ENCODE measurements at places on chromosomes 7 and 10.
A peak's percentile ranks its signal among the peaks of the same experiment; 100 is the strongest.

DNA sequence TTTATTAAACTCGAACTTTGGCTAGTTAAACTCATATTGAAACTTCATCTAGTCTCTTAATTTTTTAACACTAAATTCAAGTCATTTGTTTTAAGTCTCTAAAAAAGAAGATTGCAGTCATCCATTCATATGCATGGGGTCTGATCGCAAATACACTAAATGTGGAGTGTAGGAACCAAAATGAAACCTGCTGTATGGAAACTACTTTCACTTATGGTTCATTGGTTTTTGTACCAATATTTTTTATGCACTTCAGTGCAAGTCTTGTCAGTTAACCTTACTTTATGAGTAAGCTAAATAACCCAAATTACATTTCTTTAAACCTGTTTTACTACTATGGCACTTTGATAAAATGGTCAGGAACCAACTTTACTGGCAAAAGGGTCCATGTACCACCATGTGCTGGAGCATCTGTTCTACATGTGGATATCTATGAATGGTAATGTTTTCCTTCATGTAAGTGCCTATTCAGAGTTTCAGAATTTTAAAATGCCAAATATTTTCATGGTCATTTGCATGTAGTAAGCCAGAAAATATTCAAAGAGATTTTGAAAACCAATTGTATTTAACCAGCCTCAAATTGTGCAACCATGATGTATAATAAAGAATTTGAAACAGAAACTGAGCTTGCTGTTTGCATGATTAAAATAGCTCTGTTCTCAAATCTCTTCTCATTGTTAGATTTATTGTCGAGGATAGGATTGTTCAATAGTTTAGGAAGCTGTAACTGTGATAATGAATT lies 7.6 kb upstream of the SUPV3L1 start:
- DNase-seq: peak; percentile 29

DNA sequence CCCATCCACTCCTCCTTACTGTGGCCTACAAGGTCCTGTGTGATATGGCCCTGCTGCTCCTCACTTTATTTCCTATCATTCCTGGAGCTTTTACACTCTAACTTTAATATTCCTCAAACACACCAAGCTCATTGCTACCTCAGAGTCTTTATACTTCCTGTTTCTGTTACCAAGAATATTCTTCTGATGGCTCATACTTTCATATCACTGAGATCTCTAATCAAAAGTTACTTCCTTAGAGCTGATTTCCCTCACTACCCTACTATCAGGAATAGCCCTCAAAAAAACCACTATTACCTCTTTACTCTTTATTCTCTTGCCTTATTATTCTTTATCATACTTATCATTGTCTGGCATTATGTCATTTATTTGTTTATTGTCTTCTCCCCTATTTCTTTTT lies 5.8 kb upstream of the PPP3CB start:
- DNase-seq: no peak

- no peak for DNase-seq
Observed at GRCh38 chr10:113340282-113340681, 212.6 kb upstream of the HABP2 start.

- no peak for DNase-seq
Observed at GRCh38 chr7:147079921-147080420, 963.4 kb downstream of the CNTNAP2 start.

GRCh38 chr7:147276106-147276505 lies 1159.5 kb downstream of the CNTNAP2 start:
- DNase-seq: no peak

DNA sequence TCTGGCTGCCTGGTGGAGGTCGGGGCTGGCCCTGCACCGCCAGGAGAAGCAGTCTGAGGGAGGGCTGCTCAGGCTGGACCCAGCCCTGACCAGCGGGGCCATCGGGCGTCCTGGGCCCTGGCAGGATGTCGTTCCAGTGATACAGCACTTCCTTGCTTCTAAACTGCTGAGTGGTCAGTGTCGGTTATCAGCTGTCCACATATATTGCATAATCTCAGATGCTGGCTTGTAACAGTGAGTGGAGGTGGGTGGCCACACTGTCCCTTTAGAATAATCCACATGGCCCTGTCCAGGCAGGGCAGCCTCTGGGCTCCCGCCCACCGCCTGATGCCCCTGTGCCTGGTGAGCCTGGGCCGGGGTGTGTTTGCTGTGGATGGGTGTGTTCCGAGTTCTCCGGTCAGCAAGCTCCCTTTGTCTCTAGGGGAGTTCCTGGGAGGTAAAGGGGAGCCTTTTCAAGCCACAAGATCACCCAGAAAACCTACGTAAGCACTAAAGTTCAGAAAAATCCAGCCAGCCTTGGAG lies 86.1 kb downstream of the LHPP start:
- DNase-seq: no peak

DNA sequence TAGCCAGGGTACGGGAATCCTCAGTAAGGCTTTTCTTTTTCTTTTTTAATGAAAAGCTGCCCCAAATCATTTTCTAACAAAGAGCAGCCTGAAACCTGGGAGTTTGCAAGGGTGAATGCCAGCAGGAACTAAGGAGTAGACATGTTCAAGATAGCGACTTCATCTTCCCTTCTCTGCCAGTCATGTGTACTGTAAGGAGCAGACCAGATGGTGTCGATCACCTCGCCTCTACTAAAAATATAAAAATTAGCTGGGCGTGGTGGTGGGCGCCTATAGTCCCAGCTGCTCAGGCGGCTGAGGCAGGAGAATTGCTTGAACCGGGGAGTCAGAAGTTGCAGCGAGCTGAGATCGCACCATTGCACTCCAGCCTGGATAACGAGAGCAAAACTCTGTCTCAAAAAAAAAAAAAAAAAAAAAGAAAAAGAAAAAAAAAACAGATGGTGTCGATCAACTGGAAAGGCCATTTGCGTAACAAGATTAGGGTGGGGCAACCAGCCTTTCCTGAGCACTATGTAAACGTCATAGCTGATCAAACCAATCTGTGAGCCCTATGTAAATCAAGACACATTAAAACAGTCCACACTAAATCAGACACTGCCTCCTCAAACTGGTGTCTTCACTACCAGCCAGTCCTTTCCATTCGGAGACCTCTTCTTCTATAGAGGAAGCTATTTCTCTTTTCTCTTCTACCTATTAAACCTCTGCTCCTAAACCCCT lies 33.8 kb downstream of the NOLC1 start:
- peak; percentile 23 for DNase-seq

GRCh38 chr7:55307123-55307916 lies 57.8 kb upstream of the LANCL2 start:
- DNase-seq: peak; percentile 23

DNA sequence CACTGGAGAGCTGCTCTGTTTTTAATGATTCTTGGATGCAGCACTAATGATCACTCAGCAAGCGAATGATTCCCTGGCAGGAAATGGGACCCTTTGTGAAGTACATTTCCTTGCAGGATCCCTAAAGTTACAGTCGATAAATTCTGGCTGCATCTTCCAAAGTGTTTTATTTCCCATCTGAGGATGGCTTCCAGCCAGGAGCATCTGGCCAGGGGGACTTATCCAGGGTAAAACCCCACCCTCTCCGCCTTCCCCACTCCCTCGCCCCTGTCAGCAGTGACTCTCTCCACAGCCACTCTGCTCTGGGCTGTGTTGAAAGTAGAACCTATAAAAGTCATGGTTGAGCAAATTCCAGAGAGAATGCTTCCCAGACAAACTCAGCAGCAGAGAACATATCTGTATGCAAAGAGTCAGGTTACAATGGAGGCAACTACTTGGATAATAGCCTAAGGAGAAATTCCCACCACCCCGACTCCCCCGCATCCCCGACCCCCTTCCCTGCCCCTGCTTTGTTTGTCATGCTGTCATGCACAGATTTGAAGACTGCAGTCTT lies 111.0 kb upstream of the ANLN start:
- DNase-seq: peak; percentile 70

GRCh38 chr10:4850397-4850796 lies 24.4 kb downstream of the AKR1E2 start:
- no peak for DNase-seq

- DNase-seq: no peak
Observed at GRCh38 chr7:150823484-150824126, 23.0 kb downstream of the TMEM176A start.

- no peak for DNase-seq
Observed at GRCh38 chr7:40760987-40761386, 626.2 kb downstream of the SUGCT start.

GRCh38 chr7:7209412-7210050 lies 27.2 kb downstream of the C1GALT1 start:
- no peak for DNase-seq

DNA sequence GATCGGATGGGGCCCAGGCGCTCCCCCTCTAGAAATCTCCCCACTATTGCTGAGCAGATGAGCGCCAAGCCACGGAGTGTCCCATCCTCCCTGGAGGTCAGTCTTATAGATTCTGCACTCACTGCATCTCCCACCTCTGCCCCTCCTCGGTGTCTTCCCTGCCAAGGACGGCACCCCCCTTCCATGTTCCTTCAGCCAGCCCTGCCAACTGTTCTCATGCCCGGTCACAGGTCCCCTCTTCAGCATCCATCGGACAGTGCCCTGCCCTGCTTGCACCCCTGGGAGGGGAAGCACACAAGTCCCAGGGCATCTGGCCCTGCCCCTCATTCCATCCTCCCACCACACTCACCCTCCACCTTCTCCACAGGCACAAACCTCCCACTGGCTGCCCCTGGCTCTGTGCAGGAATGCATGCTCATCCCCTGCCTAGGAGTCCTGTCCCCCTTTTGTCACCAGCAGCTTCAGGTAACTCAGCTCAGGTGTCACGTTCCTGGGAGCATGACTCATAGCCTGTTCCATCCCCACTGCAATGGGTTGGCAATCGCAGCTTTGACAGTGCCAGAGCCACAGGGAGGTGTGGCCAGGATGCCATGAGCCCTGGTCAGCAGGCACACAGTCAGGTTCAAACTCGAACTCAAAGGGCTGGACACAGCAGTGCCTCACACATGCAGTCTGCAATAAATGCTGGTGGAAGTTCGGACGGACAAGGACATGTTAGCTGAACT lies 234.7 kb upstream of the TCERG1L start:
- no peak for DNase-seq

DNA sequence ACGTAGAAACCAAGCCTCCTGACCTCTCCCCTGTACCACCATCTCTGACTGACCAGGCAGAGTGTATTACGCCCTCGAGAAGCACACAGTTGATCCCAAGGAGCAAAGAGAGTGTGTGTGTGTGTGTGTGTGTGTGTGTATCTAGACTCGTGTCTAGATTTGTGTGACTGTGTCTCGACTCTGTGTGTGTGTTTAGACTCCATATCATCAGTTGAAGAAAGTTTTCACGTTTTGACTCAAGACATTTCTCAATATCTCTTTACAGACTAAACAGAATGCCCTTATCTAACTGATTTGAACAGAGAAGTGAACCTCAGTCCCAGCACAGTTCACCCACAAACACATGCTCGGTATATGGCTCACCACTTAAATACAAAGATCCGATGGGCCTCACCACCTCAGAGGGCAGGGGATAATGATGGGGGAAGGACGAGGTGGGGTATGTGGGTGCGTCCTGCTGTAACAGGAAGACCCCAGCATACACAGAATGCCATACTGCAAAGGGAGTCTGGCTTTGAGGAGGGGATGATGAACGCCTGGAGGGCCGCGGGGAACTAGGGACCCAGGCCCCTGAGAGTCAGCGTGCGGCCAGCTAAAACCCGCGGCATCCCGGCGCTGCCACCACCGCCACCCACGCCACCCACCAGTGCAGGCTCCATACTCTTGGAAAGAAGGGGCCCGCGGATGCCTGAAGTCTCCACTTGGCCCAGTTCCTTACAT lies 780 bp downstream of the ALDH18A1 start:
- peak; percentile 23 for DNase-seq

DNA sequence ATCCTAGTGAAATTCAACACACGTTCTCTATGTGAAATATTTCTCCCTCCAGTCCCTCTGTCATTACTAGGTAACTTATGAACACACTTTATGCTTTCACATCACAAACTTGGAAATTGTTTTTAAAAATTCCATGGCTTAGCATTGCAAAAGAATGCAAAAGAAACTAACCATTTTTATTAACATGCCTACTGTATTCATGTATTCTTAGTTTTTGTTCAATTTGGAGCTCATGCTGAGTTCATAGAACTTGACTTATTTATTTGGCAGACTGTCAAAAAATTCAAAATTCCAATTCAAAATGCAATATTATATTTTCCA lies 155.0 kb upstream of the SEMA3C start:
- no peak for DNase-seq

DNA sequence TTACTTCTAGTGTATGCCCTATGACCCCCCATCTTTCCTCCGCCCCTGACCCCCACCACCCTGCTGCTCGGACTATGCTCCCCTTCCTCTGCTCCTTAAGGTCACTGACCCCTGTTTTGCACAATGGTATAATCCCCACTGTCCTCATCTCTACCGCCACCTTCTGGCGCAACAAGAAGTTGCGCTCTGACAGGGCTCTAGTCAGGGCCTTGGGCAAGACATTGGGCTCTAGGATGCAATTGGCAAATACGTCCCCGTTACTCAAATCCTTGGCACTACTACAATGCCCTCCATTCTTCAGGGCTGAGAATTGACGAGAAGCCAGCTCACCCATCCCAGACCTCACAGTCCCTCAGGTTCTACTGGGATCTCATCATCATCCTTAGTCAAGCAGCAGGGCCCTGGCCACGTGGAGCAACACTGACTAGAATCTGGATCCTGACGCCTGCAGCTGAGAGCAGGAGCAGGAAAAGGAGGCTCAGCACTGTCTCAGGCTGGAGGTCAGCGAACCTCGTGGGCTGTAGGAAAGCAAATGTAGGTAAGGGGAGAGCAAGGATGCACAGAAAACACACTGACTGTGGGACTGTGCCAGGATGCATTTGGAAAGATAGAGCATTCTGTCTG lies 10.6 kb downstream of the LRIT2 start:
- no peak for DNase-seq

GRCh38 chr10:30228417-30229036 lies 120.6 kb downstream of the MTPAP start:
- DNase-seq: no peak

DNA sequence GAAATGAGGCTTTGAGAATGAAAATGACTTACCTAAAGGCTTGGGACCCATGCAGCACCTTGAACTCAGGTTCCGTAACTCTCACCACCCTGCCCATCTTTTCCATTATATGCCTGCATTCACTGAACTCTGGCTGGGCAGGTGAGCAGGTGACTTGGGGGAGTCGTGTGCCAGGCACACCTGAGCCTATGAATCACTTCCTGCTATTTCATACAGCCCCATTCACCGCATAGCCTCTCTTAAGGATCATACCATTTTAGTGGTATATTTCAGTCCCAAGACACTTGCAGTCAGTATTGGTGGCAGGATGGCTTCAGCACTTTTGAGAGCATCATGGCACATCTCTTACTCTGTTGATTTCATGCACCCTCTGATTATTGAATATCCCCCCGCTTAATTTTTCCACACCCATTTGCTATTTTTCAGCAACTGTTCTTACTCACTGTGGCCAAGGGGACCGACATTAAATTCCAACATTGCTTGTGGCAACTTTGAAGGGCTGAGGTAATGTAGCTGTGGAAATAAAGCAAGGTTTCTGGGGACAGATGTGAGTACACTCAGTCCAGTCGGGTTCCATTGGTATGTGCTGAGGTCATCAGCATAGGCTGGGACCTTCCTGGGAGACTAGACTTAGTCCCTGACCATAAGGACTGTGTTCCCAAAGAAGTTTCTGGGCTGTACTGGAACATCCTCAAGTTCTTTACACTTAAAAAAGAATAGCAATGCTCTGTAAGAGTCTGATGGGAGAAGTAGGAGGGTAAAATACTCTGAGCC lies 39.8 kb upstream of the ZNF438 start:
- DNase-seq: peak; percentile 58

Data from AG20443 (cell line).